Esophagus squamous epithelium (tissue), 5 donors: ENCODE measurements at places on chromosomes 5 and 9. TPM values are rescaled to one million over a fixed set of nuclear protein-coding genes. Genes with fewer than 3 reads are reported as not detected.

Gene TIGD6
- 1.4 TPM for total RNA-seq

- no peak for DNase-seq
Measured at GRCh38 chr5:61683926-61684325, 351.9 kb downstream of the ZSWIM6 start.

DNA sequence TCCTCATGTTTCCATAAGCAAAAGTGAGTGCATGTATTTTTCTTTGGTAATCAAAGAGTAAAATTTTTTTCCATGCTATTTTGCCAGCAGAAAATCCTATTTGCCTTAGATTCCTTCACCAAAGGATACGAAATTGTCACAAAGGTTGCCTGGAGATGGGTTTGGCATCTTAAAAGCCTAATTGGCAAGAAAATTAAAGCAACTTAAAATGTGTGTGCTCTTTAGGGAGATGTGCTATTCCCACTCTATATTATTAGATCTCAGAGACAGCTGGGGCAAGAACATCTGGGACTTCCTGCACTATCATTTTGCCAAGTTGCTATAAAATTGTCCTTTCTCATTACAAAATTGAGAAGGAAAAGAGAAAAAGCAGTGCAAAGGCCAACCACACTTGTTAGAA lies 146.1 kb downstream of the PLCXD3 start:
- no peak for DNase-seq

DNA sequence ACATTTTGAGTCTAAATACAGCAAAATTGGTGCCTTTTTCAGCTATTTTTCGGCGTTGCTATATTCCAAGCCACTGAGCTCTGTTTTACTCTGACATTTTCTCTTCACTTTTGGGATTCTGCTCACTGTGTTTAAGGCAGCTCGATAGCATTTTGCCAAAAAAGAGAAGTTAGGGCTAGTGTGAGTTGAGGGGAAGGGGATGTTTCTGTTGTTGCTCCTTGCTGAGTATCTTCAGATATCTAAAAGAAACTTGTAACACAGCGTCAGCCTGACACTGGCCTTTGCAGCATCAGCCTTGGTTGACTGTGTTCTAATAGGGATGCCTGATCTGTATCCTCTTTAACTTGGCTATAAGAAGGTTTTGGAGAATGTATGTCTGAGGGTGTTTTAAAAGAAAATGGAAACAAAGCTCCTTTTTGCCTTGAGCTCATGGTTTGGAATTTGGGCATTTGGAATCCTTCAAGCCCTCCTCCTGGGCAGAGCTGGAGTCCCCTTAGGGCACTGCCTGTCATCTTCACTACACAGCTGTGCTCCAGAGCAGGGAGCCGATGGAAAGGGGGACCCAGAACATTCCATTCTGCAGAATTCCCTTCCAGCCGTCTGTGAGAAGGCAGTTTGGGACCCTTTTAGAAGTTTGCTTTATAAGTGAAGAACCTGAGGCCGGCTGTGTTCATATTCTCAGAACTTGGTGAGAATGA lies 63.0 kb downstream of the EXOSC2 start:
- DNase-seq = no peak

- no peak for DNase-seq
Measured at GRCh38 chr5:141717043-141717442, 35.0 kb upstream of the ARAP3 start.

Gene AFAP1L1
- 2.8 TPM for total RNA-seq
